HT-29 (cell line): ENCODE measurements at places on chromosomes 7 and 10. TPM values are rescaled to one million over a fixed set of nuclear protein-coding genes. Genes with fewer than 3 reads are reported as not detected.

The CHCHD1 gene
- 57.6 and 65.8 TPM in 2 replicates for total RNA-seq

The CALD1 gene
- total RNA-seq, result 0.10 TPM in 1 of 2 replicates, not detected in the other

GRCh38 chr10:114508376-114508775 lies 104.1 kb upstream of the AFAP1L2 start:
- DNase-seq, result no peak

GRCh38 chr10:10873289-10873688 lies 144.4 kb upstream of the CELF2 start:
- DNase-seq, result no peak

DNA sequence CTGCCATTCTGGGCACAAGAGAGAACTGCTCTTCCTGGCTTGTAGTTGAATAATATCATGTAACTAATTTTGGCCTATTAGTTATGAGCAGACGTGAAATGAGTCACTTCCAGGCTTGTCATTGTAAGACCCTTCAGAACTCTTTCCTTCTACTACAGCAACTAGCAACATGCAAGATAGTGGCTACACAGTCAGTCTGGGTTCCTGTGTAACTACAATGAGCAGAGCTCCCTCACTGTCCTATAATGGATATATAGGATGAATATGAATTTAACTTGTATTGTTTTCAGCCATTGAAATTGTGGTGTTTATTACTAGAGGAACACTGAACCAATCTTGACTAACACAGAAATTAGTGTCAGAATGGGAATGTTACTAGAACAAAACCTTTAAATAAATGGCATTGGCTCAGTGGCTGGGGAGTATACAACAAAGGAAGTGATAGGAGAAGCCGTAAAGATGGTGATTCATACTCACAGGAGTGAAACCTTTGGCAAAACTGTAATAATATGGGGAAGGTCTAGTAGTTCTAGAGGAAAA lies 2.9 kb upstream of the MTPN start:
- DNase-seq, result no peak

DNA sequence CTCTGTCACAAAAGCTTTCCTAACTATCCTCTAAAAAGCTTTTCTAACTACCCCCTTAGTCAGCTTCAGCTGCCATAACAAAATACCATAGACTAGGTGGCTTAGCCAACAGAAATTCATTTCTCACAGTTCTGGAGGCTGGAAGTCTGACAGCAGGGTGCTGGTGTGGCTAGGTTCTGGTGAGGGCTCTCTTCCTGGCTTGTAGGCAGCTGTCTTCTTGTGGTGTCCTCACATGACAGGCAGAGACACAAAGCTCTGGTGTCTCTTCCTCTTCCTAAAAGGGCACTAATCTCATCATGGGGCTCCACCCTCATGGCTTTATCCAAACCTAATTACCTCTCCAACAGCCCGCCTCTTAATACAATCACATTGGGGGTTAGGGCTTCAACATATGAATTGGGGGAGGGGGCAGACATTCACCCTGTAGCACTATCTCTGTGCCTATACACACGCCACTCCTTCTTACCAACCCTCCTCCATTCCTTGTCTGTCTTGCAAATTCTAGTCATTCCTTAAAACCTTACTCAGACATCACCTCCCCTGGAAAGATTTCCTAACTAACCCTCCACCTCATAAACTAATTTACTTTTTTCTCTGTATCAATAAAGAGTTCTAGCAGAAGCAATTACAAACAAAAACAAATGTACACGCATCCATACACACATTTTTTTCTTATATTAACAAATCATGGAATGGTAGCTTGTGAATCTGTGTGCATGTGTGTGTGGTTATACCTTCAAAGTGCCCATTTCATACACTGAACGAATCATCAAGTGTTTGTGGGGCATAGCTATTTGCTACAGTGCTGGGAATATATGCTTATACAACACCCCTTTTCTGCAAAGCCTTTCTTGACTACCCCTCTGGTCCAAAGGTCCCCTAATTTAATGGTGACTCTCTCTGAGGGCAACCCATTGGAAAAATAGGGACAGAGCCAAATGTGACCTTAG lies 26.4 kb downstream of the RHOBTB1 start:
- DNase-seq, result no peak
